Activated T-cell treated with anti-CD3 and anti-CD28 coated beads for 1 hour (primary cell): ENCODE measurements at places on chromosomes 4 and X.

- no peak for DNase-seq
Measured at GRCh38 chr4:56995525-56995924, 16.8 kb downstream of the POLR2B start.

GRCh38 chrX:128928636-128929035, 594.7 kb downstream of the SMARCA1 start:
- no peak for DNase-seq

DNA sequence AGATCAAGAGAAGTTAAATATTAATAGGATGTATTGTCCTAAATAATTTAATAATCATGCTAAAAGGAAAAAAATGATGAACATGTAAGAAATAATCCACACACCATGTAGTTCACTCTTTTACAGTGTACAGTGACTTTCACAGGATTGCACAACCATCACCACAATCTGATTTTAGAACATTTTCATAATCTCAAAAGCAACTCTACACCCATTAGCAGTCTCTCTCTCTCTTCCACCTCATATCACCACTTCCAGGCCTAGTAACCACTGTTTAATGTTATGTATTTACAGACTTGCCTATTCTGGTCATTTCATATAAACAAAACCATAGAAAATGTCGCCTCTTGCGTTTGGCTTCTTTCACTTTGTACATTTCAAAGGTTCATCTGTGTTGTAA, 153.4 kb downstream of the FSTL5 start:
- no peak for DNase-seq

DNA sequence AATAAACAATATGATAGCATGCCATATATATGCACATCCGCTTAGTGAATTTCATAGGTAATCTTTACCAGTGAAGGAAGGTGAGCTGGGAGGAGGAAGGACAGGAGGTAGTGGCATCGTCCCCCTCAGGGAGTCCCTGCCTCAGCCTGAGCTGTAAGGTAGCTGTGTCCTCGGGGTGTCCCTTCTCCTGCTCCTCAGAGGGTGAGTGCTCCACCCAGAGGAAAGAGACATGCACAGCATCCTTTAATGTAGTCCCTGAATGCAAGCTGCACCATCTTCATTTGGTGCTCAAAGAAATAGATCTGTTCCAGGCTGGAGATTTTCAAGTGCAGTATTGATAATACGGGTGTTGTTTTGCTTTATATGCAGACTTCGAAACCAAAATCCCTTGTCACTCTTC, 330.4 kb upstream of the SFRP2 start:
- no peak for DNase-seq

DNA sequence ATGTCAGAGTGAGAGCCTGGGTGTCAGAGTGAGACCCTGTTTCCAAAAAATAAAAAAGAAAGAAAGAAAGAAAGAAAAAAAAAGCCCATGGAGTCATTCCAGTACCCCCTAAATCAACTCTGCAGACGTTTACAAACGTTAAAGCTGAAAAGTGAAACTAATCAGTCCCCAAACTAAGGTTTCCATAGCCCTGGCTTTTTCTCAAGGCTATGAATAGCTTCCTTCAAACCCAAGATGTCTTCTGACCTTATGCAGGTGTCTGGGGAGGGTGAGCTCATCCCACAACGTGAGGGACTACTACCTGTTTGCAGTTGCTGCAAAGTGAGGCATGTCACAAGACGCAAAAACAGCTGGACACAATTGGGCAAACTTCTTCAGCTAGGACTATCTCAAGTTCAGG, 144.0 kb downstream of the SH3KBP1 start:
- DNase-seq: no peak

- DNase-seq: no peak
Measured at GRCh38 chr4:180966312-180966711, 1276.9 kb upstream of the TENM3 start.

DNA sequence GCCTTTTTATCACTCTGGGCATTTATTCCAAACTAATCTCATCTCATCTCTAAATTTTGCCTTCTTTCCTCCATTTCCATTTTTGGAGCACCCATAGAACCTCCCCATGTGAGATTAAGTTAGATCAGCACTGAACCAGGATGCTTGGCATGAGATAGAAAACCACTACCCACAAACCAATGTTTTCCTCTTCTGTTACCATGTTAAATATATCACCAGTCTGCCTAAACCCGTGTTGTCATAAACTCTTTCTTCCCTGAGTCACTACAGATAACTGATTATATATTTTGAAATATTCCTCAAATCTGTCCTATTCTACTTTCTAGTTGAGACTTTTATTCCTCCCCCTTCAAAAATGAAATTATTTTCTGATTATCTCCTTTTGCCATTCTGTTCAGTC, 37.6 kb downstream of the GABRB1 start:
- no peak for DNase-seq

DNA sequence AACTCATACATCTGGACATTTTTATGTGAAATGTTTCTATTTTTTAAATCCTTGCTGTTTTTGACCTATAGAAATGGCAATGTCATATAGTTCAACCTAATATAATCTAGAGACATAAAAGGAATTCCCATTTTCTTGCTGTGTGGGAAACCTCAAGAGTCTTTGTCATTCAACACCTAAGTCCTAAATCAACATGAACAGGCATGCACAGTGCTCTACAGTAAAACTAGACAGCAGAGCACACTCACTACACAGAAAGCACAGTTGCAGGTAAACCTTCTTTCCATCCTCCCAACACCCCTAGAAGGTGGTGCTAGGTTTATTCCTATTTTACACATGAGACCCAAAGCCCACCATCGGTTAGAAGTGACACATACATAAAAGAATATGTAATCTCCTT, 79.1 kb upstream of the C1QTNF7 start:
- DNase-seq: no peak

DNA sequence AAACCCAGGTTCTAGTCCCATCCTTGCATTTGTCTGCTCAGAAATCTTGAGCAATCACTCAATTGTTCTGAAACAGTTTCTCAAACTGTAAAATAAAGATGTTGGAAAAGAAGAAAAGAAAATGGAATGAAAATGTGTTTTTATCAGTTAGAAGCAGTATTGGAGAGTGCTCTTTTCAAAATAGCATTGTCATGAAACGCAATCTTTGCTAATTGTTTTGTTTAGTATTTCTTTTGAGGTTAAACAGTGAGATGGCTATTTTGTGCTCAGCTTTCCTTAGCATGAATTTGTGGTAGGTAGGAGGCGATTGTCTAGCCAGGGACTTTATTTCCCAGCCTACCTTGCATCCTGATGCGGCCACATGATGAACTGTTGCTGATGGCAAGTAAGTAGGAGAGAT, 10.6 kb upstream of the HPF1 start:
- DNase-seq: no peak

DNA sequence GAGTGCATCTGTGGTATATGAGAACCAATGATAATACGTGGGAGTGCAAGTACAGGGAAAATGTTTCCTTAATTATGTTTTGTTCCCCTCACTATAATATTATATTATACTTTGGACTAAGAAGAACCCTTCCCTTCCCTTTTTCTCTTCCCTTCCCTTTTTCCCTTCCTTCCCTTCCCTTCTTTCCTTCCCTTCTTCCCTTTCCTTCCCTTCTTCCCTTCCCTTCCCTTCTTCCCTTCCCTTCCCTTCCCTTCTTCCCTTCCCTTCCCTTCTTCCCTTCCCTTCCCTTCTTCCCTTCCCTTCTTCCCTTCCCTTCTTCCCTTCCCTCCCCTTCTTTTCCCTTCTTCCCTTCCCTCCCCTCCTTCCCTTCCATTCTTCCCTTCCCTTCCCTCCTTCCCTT, 36.9 kb upstream of the VSIG4 start:
- DNase-seq: no peak

- DNase-seq: no peak
Measured at GRCh38 chr4:80036949-80037685, 35.9 kb downstream of the ANTXR2 start.

DNA sequence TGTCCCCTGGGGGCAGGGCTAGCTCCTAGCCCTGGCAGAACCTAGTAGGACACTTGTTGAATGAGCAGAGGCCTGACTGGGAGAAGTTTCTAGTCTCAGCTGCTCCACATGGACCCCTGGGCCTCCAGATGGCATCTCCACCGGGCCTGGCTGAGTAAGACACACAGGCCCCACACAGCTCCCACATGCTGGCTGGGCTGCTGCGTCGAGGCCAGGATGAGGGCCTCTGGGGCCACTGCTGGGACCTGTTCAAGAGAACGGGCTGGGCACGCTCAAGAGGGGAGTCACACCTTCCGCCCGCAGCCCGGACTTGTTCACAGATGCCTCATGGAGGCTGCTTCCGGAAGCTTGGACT, 4.2 kb upstream of the HGFAC start:
- no peak for DNase-seq
